ENCODE measurements at places on chromosomes 6 and 20. TPM values are rescaled to one million over a fixed set of nuclear protein-coding genes. Genes with fewer than 3 reads are reported as not detected.

The PRND gene
- not detected for total RNA-seq

The CALHM5 gene
- under 0.01 TPM for total RNA-seq

The SLCO4A1 gene
- 15.7 TPM for total RNA-seq

The SLC17A3 gene
- not detected for total RNA-seq

The MLN gene
- total RNA-seq, result not detected

The RING1 gene
- total RNA-seq, result 26.2 TPM

The TNFRSF6B gene
- 0.39 TPM for total RNA-seq

The SLA2 gene
- not detected for total RNA-seq

The CCN2 gene
- total RNA-seq, result 59.9 TPM

The RIPPLY2 gene
- total RNA-seq, result not detected

The IMPG1 gene
- total RNA-seq, result not detected

The TFAP2D gene
- not detected for total RNA-seq

The CTAGE9 gene
- 0.11 TPM for total RNA-seq
